ENCODE measurements at places on chromosomes 3 and 15.

- no peak for DNase-seq
These were observed 1174.7 kb downstream of the ZPLD1 start for GRCh38 chr3:103609472-103609871.

- DNase-seq, result no peak
These were observed 1.4 kb upstream of the NSMCE3 start for GRCh38 chr15:29270976-29271375.

DNA sequence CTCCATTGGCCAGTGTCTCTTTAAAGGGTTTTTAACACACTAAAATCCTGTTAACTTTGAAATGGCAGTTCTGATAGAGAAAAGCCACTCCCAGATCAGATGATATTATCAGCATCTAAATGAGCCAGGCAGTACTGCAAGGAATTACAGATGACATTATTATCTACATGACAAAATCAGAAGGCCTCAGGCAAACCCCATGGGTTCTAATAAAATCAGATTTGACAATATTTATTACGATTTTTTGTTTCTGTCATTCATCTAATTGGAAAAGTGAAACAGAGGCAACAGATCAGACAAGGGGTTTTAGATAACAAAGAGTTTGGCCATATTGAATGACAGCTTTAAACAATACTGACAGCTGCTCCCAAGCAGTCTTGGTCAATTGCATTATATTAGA is 112.7 kb downstream of the FEZF2 start:
- no peak for DNase-seq

DNA sequence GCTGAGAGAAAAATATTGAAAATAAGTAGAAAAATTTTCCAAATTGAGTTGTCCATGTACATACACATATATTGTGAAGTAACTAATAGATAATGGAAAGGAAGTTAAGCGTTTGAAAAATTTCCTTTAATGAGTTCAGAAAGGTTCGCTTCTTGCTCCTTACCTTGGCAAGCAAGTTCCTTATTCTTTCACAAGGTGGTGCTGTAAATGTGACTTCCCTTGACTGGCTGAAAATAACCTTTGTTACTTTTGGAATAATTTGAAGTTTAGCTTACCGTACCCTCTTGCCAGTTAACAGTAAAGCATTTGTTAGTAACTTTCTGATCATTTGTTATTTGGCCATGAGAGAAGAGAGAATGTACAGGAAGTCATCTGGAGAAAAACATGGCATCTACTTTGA is 41.6 kb downstream of the PYDC2 start:
- DNase-seq, result no peak

DNA sequence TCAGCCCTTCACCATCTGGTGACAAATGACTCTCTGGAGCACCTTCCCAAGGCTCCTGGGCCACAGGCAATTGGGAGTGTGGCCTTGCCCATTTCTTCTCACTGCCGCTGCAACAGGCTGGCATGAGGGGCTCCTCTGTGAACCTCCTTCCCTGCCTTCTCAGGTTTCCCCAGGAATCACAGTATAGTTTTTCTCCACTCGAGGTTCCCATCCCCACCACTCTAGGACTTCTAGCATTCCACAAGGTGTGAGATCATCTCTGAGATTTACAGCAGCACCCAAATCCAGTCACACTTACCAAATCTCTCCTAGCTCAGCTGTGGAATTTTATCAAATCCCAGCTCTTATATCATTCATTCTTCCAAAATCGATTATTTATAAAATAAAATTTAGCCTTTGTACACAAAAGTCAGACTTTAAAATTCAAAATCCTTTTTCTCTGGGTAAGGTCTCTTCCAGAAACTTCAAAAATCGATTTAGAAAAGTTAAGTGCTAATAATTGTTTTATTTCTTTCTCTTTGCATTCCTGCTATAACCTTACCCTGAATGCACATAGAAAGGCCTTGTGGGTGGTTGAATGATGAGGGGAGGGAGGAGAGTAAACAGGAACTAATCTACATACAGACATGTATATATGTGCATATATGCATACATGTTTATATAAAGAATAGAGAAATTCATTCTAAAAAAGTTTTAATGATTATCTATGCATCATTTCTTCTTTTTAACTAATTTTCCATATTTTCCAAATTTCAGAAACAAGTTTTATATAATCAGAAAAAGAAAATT is 18.9 kb upstream of the ATP13A4 start:
- no peak for DNase-seq

DNA sequence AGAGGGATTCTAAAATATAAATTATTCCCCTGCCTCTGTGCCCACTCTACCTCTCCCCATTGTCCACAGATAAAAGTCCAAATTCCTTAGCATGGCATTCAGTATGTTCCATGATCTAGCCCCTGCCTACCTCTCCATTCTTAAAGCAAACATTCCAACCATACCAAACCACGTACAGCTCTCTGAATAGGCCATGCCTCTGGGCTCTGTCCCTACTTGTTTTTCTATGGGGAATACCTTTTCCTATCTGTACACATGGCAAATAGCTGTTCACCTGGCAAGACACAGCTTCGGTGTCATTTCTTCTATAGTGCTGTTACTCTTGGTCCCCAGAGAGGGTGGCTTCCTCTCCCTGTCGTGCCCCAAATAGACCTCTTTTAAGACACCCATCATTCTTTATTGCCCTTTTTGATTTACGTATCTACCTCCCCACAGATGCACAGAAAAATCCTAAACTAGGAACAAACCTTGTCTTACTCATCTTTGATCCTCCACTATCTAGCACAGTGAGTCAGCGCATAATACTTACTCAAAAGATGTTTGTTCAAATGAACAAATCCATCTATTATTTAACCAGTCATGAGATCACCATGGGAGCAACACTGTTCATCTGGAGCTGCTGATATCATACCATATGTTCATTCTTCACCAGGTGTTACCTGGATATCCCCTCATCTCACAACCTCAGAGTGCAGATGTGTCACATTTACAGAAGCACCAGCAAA is 329.8 kb downstream of the THSD4 start:
- no peak for DNase-seq

DNA sequence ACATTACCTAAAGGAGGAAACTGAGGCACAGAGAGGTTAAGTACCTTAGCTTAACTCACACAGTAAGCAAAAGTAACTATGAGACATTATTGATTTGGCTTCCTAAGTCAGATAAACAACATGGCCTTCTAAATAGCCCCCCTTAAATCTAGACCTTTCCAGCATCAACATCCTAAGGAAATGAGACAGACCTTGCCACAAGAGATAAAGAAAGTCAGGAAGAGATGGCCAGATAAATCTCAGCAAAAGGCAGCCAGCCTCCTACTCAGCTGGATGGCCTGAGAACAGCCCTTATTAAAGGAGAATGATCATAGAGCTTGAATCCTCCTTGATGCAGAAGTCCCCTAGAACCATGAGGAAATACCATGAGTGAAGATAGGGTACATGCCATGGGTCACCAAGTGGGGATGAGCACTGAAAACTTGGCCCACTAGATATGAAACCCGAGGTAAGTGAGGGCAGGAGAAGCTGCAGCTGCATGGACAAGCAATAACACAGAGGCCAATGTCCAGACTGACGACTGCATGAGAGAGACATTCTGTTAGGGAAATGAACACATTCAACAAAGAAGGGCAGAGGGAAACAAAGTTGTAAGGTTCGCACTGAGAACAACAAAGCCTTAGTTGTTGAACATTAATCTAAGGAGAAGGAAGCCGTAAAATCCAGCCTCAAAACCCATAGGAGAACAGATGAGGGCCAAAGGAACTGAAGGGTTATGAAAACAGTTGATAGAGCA is 69.6 kb downstream of the ZIC4 start:
- no peak for DNase-seq

DNA sequence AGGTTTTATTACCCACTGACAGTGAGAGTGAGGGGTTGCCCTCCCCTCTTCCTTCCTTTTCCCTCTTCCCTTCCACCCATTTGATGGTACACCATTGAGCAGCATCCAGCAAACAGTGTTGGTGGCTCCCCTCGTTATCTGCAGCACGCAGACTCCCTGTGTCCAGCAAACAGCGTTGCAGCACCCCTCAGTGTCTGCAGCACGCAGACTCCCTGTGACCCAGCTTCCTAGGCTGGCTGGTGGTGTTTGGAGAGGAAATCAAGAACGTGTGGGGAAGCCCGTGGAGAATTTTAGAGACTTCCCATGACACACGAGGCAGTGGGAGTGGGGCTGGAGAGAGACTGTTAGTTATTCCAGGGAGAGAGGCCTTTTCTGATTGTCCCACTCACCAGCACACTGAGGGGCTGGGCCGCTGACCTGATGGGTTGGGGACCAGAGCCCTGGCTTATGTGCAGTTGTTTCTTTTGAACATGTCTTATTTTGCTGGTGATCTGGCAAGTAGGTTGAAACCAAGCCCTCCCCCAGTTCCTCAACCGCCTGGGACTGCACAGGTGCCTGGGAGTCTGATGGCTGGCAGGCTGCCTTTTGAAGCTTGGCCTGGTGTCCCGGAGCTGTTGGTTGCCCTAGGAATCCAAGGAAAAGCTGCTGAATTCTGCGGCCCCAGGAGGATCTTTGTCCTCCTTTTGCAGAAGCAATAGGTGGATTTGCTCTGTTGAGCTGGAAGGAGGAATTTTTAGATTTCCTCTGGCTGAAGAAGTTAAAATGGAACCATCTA is 19.0 kb downstream of the APBA2 start:
- DNase-seq, result no peak

DNA sequence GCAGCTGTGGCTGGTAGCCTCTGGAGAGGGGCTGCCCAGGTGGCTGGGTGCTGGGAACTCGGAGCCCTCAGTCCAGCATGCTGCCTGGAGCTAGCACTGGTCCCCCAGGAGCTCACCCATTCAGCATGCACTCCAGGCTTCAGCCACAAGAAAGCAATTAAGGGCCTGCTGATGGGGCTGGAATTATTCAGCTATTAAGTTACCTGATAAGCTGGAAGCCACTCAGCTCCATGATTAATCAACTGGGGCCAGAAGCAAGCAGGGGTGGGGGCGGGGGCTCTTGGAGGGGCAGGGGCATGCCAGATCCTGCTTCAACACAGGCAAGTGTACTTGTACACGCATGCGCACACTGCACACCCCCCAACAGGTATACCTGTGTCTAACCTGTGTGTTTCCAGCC is 22.1 kb upstream of the TMEM115 start:
- DNase-seq, result no peak

GRCh38 chr3:14253022-14253706 is 74.5 kb downstream of the LSM3 start:
- DNase-seq, result no peak

DNA sequence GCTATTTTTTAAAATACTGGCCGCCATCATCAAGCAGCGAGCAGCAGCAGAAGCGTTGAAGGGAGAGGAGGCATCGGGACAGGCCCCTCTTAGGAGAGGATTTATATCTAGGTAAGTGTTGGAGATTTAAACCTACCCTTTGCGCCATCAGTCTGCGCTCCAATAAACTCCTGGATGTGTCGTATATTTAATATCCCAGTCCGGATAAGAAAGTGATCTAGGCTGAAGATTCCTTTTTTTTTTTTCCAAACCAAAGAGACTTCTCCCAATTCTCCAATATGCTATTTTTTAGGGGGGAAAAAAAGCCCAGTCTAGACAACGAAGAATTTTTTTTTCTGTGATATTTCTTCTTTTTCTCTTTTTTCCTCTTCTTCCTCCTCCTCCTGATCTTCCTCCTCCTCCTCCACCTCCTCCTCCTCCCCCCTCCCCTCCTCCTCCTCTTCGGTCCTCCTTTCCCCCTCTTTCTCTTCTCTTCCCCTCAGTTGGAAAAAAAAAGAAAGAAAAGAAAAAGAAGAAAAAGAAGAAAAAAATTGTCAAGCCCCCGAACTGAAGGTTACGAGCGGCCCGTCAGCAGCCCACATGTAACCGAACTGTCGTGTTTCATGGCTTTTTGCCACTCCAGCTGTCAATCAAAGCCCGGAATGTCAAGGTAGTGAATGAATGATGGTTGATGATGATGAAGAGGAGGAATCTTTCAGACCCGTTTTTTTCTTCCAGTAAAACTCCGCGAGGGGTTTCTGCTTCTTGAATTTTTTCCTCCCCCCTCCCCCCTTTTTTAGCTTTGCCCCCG is 835 bp downstream of the MEIS2 start:
- DNase-seq, result no peak

DNA sequence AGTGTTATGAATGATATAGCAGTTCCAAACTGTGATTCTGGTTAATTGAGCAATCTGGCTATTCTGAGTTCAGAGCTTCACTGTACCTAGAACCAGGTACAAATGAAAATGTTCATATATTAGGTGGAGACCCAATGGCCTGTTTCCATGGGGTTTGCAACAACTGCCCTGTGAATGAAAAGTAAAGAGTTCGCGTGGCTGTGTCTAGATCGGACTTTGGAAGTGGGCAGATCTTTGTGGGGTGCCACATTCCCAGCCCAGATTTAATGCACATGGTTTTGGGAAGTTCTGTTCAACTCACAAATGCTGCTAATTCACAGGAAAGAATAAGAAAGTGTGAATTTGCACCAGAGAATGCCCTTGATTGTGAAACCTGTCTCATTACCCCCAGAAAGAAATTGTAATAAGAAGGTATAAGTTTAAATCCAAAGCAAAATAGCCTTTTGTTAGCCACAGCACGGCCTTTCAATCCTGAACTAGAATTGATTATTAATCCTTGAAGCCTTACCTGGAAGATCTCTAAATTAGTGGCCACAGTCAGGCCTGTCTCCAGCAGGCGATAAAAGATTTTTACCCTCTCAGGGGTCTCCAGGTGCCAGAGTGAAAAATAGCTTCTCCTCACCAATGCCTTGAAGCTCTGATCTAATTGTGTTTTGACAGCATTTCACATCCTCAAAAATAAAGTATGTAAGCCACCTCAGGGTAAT is 22.6 kb downstream of the WHAMM start:
- DNase-seq, result no peak

DNA sequence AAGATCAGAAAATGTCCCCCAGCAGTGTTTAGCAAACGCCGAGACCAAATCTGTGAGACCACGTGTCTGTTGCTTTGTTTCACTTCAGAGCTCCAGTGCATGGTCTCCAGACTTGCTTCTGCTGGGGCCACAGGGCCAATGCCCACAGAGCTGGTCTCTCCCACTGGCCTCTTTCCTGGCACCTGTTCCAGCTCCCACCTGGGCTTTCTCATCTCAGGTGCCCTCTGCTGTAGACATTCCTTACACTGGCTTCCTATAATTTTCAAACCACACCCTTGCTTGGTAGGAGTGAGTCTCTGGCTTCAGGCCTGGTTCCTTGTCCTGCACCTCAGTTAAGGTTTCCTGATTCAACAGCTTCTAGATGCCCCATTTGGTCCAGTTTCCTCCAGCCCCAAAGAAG is 243.1 kb downstream of the ADAMTS17 start:
- DNase-seq, result no peak

Measured in GM20000 (cell line).